HT1080 (cell line): ENCODE measurements at places on chromosomes 6 and 20.

DNA sequence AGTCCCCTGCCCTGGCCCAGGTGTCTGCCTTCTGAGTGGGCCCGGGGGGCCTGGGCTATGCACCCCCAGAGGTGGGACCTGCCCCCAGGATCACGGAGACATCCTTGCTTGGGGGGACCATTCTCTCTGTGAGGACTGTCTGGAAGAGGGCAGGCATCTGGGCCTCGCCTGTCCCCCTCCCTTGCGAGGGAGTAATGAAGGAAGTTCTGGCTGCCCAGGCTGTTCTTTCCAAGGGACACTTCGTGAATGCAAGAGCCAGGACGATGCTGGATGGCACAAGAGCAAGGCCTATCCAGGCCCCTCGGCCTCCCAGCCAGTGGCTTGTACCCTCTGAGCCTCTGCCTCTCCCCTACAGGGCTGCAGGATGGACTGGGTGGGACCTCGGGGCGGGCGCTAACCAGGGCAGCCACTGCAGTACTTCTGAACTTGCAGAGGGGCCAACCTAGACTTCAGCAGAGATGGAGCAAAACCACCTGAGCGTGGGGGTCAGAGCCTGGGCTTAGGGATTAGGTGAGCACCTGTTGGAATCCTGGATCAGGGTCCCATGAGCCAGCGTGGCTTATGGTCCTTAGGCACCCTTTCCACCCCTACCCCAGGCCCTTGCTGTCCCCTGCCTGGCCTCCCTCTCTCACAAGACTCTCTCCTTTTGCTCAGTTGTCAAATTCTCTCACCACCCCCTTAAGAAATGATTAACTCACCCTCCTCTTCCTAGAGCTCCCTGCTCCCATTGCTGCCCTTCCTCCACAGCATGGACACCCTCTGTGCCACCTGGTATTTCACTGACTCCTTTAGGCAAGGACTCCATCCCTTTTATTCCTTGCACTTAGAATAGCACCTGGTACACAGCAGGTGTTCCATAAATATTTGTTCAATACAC lies 53.2 kb downstream of the CTCFL start:
- DNase-seq = no peak

- peak; percentile 59 for DNase-seq
Observed at GRCh38 chr6:149049230-149049629, 268.3 kb upstream of the TAB2 start.

DNA sequence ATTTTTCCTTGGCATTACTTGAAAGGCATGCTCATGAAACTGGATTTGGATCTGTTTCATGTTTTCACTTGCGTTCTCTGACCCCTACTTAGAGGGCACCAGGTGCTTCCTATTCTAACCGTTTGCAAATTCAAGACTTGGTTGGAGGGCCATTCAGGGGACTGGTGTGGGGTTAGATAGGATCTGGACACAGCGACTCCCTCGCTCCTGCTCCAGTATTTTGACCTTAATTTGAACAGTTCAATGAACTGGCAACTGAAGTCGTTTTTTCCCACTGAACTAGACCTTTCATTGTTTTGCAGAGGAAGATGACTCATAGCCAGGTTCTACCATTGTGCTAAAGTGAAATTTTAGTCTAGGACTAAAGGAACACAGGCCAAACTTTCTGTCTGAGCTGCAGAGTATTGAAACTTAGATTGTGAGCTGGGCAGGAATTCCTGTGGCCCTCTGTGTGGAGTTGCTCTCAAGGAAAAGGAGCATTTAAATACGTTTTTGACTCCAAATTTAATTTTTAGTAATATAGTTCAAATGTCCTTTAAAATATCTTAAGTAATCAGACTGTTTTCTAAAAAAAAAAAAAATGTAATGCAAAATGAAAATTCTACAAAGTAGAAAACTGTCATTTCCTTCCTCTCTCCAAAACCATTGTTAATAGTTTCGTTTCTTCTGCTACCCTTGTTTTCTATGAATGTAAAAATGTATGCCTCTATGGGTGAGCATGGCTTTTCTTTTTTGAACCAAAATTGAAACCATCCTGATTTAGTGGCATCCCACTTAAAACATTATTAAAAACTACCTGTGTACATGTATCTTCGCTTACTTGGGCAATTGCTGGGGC lies 64.8 kb downstream of the UTRN start:
- peak; percentile 88 for DNase-seq

DNA sequence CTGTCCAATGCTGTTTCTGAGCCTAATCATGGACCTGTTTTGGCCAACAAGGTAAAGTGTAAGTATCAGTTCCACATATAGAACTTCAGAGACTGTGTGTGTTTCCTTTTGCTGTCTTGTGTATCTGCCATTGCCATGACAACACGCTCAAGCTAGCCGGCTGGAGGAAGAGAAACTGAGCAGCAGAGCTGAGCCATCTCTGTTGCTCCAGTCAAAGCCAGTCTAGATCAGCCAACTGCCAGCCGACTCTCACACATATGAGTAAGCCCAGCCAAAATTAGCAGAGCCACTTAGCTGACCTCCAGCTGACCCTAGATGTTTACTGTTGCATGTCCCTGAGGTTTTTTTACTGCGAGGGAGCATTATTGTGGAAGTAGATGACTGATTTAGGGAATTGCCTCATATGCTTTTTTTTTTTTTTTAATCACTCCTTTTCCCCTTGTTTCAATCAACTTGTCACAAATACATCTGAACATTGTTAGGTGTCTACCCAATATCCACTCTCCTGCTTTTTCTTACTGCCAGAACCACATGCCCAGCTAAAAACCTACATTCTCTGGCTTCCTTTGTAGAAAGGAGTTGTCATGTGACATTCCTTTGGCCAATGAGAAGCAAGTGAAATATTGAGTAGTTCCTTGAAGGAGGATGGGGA lies 304.3 kb upstream of the SUPT3H start:
- DNase-seq = peak; percentile 59

DNA sequence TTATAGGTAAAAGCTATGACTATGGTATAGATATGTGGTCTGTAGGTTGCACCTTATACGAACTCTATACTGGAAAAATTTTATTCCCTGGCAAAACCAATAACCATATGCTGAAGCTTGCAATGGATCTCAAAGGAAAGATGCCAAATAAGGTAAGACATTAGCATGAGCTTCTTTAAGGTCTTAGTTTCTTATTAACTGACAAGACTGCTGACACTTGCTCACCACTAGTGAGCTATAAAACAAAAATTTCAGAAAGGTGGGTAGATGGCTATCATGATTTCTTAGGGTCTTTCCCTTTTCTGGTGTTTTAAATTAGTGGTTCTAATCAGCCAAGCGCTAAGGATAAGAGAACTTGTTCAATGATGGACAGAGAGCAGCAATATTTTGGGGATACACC lies 21.9 kb downstream of the FAM217A start:
- no peak for DNase-seq
